Activated CD4-positive, alpha-beta T cell treated with anti-CD3 and anti-CD28 coated beads, Interleukin-2, amount 50 U/mL, for 1 hour (primary cell): ENCODE measurements at places on chromosomes 2 and 18.

- DNase-seq = no peak
These were observed 207.8 kb downstream of the CYP26B1 start for GRCh38 chr2:71939588-71940535.

GRCh38 chr18:49812286-49813068, 856 bp downstream of the ACAA2 start:
- no peak for DNase-seq

GRCh38 chr18:75207310-75208154, 1.4 kb downstream of the PTGR3 start:
- DNase-seq = no peak

GRCh38 chr2:160411167-160411566, 82.4 kb downstream of the RBMS1 start:
- peak; percentile 25 for DNase-seq

DNA sequence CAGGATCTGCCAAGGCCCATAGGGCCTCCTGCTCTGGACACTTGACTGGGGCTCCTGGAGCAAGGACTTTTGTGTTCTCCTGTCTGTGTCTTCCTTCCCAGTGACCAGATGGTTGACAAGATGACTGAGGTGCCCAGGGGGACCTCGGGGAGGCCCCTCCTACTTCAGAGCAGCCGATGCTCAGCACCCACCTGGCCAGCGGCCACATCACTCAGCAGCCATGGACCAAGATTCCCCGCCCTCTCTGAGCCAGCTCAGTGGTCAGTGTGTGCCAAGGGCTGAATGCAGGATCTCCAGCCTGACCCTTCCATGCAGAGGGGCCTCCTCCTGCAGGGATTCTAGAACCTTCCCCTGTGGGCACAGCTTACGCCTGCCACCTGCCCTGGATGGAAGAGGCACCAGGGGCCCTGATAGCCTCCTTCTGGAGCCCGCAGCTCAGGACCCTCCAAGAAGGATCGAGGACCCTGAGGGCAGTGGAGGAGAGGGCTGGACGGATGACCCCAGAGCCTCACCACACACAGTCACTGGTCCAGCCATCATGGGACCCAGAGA, 87.4 kb upstream of the GPC1 start:
- DNase-seq = no peak
